ENCODE measurements at places on chromosomes 4 and X.

GRCh38 chrX:23756165-23756564 is 13.1 kb upstream of the ACOT9 start:
- peak; percentile 5 for DNase-seq

DNA sequence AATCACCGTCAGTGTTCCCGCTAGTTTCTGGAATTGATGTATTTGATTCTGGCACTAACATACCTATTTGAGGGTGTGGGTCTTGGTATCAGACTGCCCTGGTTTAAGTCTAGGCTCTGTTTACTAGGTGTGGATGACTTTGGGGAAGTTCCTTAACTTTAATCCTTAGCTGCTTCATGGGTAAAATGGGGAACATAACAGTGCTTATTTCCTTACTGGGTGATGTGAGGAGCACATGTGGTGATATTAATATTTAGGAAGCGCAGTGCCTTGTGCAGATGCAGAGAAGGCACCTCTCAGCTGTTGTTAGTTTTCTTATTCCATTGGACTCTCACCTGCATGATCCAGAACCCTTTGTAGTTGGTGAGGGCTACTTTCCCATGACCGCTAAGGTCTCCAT is 17.1 kb downstream of the RNF4 start:
- no peak for DNase-seq

GRCh38 chr4:156248917-156249316 is 295.3 kb upstream of the CTSO start:
- DNase-seq: no peak

DNA sequence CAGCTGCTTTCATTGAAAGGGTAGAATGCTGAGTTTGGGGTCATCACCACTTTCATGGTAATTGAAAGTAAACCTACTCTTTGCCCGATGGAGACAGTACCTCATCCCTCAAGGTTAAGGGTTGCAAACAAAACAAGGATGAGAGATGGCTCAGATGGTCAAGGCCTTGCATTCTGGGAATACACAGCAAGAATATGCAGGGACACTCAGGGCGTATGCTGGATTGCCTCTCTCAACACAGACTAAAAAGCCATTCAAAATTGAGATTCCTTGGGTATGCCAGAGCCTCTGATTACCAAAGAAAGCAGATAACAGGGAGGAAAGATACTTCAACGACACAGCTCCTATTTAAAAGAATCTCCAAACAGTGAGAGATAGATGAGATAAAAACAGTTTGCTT is 310.4 kb downstream of the ARAP2 start:
- DNase-seq: no peak

DNA sequence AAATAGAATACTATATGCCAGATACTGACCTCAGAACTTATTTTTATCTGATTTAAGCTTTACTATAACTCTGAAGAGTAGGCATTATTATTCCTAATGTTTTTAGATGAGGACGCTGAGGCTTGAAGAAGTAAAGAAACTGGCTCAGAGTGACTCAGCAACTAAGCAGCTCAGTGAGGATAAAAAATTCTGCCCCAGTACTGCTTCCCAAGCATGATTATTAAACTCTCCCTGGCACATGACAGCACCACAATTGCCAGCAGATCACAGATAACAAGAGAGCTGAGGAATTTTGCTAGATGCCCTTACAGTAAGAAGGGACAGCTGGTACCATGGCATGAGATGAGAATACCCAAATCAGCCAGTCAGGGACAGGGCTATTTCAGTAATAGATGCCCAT is 219.4 kb downstream of the NKX6-1 start:
- no peak for DNase-seq

DNA sequence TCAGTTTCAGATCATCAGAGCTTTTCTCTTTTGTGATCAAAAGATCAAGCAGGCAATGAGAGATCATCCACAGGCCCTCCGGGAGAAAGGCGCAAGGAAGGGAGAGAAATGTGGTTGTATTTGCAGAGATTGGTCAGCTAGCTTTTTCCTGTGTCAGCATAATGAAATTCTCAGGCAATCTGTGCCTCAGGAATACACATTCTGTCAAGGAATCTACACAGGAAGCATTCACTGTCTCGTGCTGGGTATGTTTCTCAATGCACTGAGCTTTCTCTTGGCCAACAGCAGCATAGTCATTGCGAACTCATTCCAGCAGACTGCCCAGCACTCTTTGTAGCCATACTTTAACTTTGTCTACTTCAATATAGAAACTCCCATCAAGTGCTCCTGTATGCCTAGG is 413.7 kb downstream of the PPP3CA start:
- peak; percentile 2 for DNase-seq

GRCh38 chrX:77076896-77077295 is 370.3 kb upstream of the FGF16 start:
- DNase-seq: no peak

DNA sequence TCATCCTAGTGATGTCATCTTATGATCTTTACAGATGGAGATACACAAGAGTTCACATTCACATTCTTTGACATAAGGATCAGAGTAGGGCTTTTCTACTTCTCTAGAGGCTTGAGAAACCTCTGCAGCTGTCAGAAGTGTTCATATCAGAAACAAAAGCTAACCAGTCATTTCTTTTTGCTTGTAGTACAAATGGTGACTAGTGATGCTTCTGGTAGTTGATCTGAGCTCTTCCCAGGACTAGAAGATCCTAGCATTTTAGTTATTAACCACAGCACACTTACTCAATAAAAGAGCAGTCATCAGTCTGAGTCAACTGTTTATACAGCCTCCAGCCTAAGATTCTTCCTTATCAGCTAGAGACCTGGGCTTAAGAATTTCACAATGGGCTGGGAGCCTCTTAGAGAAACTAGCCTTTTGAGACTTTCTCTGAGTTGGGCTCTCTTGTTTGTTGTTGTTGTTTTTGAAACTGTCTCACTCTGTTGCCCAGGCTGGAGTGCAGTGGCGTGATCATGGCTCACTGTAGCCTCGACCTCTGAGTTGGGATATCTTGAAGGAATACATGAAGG is 84.1 kb downstream of the TMEM164 start:
- no peak for DNase-seq

GRCh38 chr4:87669373-87669772 is 19.3 kb downstream of the DMP1 start:
- no peak for DNase-seq

GRCh38 chr4:78310007-78310739 is 241.4 kb upstream of the ANXA3 start:
- DNase-seq: no peak

- no peak for DNase-seq
Measured at GRCh38 chr4:74996996-74997395, 64.1 kb downstream of the PARM1 start.

DNA sequence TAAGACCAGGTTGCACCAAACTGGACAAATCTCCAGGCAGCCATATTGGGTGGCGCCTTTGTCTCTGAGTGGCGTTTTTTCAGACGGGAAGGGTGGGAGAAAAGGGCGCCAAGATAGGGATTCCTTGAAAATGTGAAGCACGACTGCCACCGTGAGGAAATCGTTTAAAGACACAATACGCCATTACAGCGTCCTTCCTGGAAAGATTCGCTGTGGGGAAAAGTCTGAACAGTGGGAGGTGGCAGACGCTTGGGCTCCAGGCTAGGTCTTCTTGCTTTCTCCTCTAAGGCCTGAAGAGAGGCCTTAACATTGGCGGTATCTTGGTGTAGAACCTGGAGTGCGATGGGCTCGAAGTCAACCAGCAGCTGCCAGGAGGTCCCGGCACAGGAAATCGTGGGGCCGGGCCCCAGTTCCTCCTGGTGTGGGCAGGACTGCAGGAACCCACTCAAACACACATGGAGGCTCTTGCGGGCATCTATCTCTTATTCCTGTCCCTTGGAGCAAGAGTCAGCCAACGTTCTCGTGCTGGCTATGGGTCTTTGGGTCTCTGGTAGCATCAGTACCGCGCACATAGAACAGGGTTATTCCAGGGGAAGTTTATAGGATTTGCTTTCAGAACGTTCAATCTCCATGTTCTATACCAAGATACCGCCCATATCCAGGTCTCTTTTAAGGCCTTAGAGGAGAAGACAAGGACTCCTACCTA is 208.8 kb downstream of the OR13H1 start:
- DNase-seq: no peak

- DNase-seq: no peak
Measured at GRCh38 chrX:790041-790506, 159.5 kb downstream of the SHOX start.

DNA sequence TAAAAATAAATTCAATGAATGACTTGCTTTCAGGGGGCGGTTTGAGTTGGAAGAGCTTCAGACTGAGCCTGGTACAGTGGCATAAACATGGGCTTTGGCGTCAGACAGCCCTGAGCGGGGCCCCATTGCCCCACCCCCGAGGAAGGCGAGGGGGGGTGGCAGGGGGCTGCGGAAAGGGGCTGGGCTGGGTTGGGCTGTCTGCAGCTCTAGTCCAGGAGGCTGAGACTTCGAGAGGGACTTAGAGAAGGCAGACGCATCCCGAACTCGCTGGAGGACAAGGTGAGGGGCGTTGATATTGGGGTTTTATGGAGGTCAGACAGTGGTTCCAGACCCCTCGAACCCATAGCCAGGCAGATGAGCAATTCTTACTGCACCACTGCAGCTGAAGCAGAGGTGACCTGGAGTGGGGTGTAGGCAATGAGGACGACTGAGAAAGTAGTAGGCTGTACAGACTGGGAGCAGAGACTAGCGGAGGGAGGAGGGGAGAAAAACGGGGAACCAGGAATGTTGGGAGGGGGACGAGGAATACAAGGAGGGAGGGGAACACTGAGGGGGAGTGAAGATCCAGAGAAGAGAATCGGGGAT is at the start of gene MAGED2:
Gene MAGED2 (plus strand): TSS at position 222 of the 585 bp plus-strand sequence. CDS start 1,587 bp downstream, outside the sequence.
- DNase-seq: no peak

- no peak for DNase-seq
Measured at GRCh38 chr4:36399762-36400353, 118.4 kb downstream of the DTHD1 start.

- DNase-seq: no peak
Measured at GRCh38 chr4:109977854-109978501, 65.3 kb downstream of the EGF start.

GRCh38 chr4:108003982-108004515 is 14.4 kb downstream of the HADH start:
- DNase-seq: no peak

- no peak for DNase-seq
Measured at GRCh38 chrX:132622130-132622529, 133.3 kb upstream of the MBNL3 start.

GRCh38 chr4:140529434-140529833 is 5.5 kb downstream of the ELMOD2 start:
- no peak for DNase-seq

GRCh38 chrX:152917656-152918579 is 20.1 kb downstream of the ZNF185 start:
- no peak for DNase-seq

GRCh38 chr4:134905061-134905460 is 703.5 kb upstream of the PABPC4L start:
- DNase-seq: no peak

- DNase-seq: no peak
Measured at GRCh38 chrX:130575831-130576389, 174.1 kb downstream of the RBMX2 start.

DNA sequence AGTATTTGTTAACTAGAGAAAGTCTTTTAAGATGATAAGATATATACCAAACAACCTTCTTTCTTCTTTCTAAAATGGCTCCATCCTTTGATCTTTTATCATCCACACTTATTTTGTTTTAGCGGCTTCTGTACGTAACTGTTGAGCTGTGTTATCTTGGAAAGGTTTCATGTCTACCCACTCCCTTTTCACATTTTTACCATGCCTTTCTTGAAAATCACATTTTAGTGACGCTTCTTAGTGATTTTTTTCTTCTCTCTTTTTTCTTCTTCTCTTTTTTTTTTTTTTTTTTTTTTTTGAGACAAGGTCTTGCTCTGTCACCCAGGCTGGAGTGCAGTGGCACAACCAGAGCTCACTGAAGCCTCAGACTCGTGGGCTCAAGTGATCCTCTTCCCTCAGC is 135.1 kb downstream of the CHIC2 start:
- no peak for DNase-seq

- DNase-seq: no peak
Measured at GRCh38 chr4:112520598-112521122, 4.7 kb upstream of the NEUROG2 start.

GRCh38 chrX:30577362-30577991 is at the start of gene TASL:
Gene TASL (minus strand): TSS chrX:30577766. CDS start chrX:30560355, 17,411 bp downstream.
- DNase-seq: no peak

GRCh38 chr4:172480471-172480870 is 667.3 kb downstream of the GALNTL6 start:
- no peak for DNase-seq

DNA sequence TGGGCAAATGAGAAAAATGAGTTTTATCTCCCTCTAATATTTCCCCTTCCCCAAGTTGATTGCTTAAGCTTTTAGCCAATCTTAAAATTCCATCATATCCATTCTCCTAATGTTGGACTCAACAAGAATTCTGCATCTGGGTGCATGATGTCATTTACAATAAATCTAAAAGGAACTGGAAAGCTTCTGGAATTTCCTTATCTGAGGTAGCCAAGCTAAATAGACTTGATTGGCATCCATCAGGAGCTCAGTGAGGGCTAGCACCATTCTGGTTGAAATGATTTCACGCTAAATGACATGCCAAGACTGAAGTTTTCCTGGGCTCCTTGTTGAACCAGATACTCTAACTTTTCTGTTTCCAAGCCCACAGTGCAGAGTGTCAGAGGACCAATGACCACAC is 110.3 kb upstream of the SCML1 start:
- DNase-seq: no peak

DNA sequence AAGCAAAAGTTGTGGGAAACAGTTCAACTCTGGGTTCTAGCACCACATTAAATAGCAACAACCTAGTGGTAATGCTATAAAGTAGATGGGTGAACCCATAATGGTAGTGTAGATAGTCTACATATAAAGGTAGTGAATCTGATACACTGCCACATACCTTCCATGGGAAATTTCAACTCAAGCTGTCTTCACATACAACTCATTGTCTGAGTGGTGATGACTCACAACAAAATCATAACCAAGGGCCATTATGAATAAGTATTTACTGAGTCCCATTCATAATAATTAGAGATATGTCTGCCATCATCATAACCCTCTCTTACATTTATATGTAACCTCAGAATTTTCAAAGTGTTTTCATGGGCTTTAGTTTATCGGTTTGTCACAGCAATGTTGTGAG is 34.8 kb downstream of the EGF start:
- DNase-seq: no peak

- DNase-seq: no peak
Measured at GRCh38 chr4:180669680-180670079, 1573.5 kb upstream of the TENM3 start.

- DNase-seq: peak; percentile 74
Measured at GRCh38 chr4:108849611-108850168, 86.8 kb upstream of the ETNPPL start.

- peak; percentile 55 for DNase-seq
Measured at GRCh38 chr4:1693131-1693896, 9.2 kb upstream of the FAM53A start.

GRCh38 chr4:24428850-24429249 is 155.5 kb downstream of the DHX15 start:
- no peak for DNase-seq

GRCh38 chr4:182062458-182062857 is 180.7 kb upstream of the TENM3 start:
- no peak for DNase-seq

- DNase-seq: no peak
Measured at GRCh38 chr4:74474345-74475090, 29.6 kb downstream of the AREG start.
